GM12878 (cell line): ENCODE measurements at places on chromosomes 6 and 20.

DNA sequence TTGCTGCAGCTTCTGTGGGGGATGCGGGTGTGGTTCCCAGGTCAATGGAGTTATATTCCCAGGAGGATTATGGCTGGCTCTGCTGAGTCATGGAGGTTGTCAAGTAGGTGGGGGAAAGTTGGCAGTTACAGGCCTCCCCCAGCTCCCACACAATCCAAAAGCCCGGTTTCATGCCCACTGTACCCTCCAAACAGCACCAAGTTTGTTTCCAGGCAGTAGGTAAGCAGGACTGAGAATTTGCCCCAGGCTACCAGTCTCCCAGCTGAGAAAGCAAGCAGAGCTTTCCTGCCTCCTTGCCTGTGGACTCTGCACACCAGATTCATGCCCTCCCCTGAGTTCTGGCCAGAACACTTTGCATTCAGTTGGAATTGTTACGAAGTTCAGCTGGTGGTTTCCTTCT, 578.2 kb downstream of the MEI4 start:
- DNase-seq: no peak

DNA sequence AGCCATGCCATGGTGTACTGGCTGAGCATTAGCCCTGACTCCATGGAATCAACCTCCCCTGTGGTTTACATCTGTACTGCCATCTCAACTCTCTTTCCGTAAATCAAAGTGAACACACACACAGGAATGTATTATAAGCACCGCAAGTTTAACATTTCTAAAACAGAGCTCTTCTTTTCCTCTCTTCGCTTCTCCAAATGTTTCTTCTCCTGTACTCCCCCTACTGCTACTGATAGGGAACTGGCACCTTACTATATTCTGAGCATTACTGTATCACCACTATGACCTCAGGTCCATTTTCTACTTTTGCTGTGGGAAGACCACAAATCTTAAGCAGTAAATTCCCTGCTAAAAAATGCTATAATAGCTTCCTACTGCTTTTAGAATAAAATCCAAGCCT, 101.2 kb downstream of the NUS1 start:
- no peak for DNase-seq

DNA sequence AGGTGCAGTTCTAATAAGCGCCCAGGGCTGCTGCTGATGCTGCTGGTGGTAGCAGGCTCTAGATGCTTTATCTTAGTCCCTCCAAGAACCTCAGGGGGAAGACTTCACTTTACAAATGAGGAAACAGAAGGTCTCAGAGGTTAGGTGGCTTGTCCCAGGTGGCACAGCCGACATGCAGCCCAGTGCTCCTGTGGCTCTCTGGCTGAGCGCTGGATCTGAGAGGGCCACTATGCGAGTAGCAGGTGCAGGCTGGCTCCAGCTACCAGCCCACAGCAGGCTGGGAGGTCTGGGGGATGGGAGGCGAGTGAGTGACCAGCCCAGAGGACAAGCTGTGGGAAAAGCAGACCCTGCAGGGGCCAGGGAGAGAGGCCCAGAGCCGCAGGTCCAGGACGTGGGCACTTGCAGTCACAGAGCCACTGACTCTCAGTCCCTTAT, 90.9 kb downstream of the PRND start:
- no peak for DNase-seq

DNA sequence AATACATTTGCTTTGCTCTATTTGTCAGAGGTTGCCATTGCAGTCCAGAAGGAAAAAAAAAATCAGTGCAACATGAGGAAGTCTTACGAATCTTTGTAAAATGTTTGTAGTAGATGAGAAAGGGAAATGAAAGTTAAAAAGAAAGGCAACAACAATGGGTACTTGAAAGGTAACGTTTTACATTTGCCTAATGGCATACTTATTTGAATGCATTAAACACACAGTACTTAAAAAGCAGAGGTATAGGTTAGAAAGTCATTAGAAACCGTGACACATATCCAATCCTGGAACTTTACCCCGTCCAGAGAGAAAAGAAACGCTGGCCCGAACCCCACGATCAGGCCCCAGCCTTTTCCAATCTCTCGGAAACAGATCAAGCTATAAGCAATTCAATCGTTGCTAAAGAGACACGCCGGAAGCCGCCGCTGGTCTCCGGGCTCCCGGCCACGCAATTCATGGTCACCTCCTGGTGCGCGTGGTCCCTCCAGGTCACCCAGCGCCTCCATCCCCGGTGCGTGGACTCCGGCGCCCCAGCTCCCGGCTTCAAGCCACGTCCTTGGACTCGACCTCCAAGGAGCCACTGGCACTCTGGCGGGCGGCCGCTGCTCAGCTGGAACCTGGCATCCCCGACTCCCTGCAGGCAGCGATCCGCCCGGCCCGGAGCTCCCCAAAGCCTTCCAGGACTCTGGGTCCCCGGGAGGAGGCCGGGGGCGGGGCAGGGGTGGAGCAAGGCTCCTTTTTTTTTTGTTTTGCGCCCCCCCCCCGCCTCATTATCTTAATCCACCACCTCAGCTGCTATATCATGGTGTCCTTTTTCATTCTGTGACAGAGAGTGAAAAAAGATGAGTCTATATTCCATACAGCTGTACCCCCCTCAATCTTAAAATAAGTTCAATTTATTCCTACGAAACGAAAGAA, at the start of gene SLC18B1:
Gene SLC18B1, minus strand, starts transcription at position 687 of the 918 bp plus-strand sequence. Its CDS starts 181 bp downstream, at position 506.
- no peak for DNase-seq

GRCh38 chr6:124430740-124431318, 531.4 kb upstream of the RNF217 start:
- no peak for DNase-seq

DNA sequence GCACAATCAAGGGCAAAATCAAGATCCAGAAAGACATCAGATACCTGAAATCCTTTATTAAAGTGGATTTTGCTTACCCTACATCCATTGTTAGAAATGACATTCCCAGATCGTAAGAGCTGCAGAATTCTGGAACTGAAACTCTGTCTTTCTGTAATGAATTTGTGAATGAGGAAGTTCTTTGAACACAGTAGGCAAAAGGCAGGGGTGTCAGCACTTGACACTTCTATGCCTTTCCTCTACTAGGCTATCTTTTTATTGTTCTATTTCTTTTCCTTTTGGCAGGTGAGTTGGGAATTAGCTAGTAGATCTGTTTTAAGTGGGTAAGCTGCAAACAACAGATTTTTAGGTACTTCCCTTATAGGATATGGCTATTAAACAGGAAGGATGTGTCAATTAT, 126.3 kb downstream of the CARMIL1 start:
- DNase-seq: no peak

- no peak for DNase-seq
Measured at GRCh38 chr6:43768506-43768860, 1.5 kb upstream of the VEGFA start.

DNA sequence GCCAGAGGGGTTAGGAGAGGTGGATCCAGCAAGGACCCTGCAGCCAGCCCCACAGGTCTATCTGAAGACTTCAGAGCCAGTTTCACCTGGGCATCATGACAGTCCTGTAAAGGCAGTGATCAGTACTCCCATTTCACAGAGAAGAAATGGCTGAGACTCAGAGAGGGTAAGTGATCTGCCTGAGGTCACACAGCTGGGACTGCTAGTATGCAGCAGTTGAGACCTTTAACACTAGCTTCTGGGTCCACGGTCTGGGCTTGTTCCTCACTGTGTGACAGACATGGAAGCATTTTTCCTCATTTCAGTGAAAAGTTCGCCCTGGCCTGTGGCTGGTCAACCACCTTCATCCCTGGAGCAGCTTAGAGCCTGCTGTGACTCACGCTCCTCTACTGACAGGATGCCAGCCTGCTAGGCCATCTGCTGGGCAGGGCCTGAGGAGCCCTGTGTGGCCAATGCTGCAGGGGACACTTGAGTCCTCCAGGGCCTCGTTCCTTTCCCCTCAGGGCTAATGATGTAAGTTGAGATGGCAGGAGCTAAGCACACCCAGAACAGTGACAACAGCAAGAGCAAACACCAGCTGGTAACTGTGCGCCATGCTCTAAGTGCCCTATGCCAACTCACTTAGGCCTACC, 192.0 kb downstream of the LRFN2 start:
- no peak for DNase-seq
